ENCODE measurements at places on chromosomes 1 and 21.

DNA sequence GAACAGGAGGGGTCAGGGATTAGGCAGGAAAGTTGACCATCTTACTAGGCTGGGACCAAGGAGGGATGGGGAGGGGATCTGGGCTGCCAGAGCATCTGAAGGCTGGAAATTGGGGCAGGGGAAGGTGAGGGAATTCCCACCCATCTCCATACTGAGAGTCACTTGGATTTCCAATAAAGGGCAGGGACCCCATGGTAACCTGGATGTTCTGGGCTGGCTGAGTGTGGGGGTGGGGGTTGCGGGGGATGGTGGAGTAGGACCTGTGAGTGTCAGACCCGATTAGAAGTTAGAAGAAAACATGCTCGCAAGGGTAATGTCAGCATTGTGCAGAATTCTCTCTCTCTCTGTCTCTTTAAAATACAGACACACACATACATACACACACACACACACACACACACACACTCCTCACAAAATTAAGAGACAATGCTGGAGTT is 40.0 kb upstream of the EPS15 start:
- DNase-seq, result no peak

DNA sequence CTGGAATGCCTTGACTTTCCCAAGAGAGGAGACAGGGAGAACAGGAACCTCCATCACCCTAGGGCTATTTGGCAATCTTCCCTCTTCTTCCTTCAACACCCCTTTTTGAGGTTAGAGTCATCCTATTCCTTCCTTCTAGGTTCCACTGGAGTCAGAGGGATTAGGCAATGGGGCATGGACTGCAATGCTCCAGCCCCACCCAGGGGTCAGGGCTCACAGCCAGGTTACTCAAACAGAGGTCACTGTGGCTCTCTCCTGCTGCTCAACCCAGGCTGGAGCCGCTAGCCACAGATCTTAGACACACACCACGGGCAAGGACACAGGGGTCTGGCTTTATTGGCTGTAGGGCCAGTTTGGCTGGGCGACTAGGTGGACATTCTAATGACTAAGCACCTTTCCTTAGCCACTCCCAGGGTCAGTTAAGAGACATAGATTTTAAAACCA is 145.5 kb upstream of the NRIP1 start:
- DNase-seq, result no peak

DNA sequence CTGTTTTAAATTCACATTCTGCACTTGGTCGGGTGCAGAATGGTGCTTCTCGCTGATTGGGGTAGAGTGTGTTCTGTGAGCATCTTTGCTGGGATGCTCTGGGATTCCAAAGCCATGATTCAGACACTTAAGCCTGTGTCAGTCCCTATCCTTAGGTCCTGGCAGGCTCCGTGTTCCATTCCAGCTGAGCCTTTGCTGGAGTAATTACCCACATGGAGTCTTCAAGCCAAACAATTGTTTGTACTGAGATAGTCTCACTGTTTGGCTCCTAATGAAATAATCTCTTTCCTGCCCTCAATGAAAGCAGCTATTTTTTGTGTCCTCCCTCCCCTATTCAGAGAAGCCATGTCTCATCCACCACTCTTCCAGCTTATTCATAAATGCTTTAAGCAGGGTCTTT is 18.7 kb downstream of the SMAP2 start:
- no peak for DNase-seq

DNA sequence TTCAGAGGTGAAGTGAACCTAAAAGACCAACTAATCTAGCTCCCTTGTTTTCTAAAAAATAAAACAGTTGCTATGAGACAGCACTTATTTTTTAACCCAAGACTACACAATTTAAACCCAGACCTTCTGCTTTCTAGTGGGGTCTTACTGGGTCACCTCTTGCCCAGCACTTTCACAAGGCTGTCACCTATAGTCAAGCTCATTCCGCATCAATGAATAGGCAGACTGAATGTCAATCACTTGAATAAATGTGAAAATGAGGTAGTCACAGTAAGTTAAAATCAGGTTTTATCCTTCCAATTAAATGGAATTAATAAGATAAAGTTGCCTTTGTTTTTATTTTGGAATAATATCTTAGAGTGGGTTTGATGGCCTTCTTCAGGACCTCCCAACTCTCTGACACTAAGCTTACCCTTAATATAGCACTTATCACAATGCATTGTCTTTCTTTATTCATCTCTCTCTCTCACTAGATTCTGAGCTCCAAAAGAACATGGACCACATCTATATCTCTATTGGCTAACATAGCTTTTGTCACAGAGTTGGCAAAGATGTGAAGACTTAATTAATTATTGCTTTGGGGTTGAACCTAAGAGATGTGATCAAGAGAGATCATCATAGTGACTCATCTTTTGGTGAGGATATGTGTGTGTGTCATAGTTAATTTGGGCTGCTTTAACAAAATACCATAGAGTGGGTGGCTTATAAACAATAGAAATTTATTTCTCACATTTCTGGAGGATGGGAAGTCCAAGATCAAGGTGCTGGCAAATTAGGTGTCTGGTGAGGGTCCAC is 248.7 kb upstream of the DAB1 start:
- DNase-seq, result no peak

DNA sequence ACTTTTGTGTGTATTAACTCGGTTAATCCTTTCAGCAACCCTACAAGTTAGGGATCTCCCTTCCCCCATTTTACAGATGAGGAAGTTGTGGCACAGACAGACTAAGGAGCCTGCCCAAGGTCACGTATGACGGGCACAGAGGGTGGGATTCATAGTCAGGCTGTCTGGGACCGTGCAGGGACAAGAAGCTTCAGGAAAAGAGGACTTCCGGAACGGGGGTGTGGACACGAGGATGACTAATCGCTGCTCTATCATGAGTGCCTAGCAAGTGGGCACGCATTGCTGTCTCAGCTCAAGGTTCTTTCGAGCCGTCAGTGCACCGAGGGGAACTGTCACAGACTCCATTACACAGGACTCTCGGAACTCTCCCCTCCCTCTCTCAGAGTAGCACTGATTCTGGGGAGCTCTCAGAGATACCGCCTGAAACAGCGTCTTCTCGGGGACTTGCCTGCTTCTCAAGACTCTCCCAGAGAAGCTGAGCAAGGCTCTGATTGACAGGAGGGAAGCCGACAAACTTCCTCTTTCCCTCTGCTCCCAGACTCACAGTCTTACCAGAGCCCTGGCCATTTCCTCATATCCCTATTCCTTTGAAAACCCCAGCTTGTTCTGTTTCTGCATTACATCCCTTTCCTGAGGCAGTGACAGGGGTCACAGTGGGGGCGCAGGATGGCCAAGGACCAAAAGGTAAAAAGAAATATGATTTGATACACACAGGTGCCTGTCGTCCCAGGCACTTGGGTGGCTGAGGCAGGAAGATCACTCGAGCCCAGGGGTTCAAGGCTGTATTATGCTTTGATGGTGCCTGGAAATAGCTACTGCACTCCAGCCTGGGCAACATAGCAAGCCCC is 14.4 kb downstream of the FHAD1 start:
- no peak for DNase-seq

- DNase-seq, result no peak
Observed at GRCh38 chr1:243719476-243719875, 130.6 kb downstream of the AKT3 start.

DNA sequence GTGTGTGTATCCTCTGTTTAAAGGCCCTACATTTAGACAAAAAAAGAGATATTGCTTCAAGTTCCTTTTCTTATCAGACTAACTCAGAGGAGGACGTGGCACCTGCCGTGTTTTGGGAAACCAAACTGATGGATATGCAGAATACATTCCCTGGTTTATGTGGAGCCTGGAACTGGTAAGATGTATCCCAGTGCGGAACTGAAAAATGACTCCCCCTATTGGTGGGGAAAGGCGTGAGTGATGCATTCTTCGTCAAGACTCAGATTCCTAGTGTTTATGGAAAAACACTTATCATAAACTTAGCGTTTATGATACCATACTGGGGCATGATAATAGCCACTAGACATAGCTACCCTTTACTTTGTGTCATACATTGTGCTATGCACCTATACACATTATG is 154.2 kb downstream of the ZNF326 start:
- DNase-seq, result no peak

GRCh38 chr1:182917378-182917777 is 35.6 kb downstream of the SHCBP1L start:
- DNase-seq, result no peak

GRCh38 chr1:35807614-35808449 is at the start of gene AGO4:
Gene AGO4 (plus strand): TSS chr1:35808016. CDS start chr1:35808417, 401 bp downstream.
- DNase-seq, result peak; percentile 76

GRCh38 chr1:24481843-24482610 is 20.6 kb upstream of the RCAN3 start:
- DNase-seq, result peak; percentile 50

DNA sequence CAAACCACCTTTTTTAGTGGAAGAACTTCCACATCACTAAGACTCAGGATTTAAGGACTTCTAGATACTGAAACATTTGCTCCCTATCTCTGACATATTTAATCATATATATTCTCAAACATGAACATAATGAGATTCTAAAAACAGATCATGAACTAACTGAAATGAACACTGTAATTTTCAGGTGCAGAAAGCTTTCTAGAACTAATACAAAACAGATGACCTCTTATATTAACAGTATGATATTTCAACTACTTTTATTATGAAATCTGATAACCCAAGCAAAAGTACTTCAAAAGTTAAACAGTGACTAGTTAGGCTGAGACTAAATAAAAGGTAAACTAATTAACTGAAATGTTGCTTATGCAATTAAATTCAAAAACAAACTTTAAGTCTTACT is 157.5 kb downstream of the COP1 start:
- DNase-seq, result no peak

GRCh38 chr1:80250573-80251168 is 1244.1 kb upstream of the ADGRL4 start:
- no peak for DNase-seq

- no peak for DNase-seq
Observed at GRCh38 chr1:29145739-29146437, 22.2 kb upstream of the TMEM200B start.

All from GM20000 (cell line).